ENCODE measurements at places on chromosomes 11 and 22.

- no peak for DNase-seq
Measured at GRCh38 chr11:88359541-88359940, 22.0 kb upstream of the CTSC start.

GRCh38 chr22:27695925-27696324 is 105.6 kb downstream of the MN1 start:
- no peak for DNase-seq

DNA sequence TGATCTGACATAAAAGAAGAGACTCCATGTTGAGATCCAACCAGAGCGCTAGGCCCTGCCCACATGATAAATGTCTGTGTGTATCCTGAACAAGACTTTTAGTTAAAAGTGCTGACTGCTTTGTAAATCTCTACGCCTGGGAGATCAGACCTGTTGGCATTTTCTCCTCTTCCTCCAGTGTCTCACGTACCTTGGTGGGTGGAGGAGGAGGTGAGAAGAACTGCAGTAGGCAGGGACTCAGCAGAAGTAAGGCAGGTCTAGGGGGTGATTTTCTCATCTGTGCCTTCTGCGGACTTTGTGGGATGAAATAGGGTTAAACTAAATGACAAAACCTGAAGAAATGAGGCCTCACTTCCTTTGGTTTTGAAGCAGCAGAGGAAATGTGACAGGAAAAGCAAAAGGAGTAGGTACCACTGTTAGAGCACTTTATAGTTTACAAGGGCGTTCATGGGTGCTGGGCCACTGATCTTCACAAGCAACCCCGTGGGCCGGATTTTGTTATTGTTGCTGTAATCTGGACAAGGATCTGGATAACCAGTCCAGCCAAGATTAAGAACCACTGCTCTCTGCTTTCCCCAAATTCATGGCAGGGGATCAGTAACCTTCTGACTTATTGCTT is 36.7 kb upstream of the PLET1 start:
- DNase-seq = no peak

DNA sequence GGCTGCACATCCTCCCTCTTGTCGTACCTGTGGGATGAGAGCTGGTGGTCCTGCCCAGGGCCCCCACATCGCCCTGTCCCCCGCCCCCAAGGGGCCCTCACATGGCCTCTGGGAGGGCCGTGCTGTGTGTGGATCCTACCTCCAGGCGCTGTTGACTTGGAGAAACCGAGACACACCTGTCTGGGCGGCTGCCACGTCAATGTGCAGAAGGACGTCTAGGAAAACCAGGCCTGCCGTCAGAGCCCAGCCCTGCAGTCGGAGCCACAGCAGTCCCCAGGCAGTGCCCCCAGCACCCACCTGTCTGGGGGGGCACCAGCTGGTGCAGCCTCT is 14.2 kb downstream of the ALG12 start:
- DNase-seq = no peak

GRCh38 chr11:98107736-98108135 is 913.0 kb upstream of the CNTN5 start:
- no peak for DNase-seq

- DNase-seq = no peak
Measured at GRCh38 chr11:46335890-46336562, 11.2 kb upstream of the DGKZ start.

- DNase-seq = no peak
Measured at GRCh38 chr11:64060861-64061444, 25.2 kb downstream of the FLRT1 start.

DNA sequence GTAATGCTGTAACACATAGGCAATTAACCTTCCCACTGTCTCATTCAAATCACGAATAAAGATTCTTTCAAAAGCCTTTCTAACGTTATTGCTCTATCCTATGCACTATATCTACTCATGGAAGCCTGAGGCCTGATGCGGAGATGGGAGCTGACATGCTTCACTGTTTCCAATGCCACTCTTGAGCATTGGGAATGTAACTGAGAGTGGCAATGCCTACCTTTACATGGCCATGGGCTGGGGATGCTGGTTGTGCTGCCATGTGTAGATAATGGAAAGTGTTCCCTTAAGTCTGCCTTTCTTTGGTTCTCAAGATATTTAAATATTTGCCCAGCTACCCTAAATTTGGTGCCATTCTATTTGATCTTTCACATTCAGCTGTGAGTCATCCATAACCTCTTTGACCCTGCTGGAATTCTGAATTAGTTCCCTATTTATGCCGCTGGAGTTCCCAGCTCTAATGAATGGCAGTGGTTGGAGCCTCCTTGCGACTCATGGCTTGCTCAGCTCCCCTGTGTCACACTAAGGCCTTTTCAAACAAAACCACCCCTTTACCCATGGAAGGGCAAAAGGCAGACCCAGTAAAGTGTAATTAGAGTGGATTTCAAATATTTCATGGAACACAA is 21.4 kb upstream of the DKK3 start:
- peak; percentile 47 for DNase-seq

- no peak for DNase-seq
Measured at GRCh38 chr11:121550247-121551030, 97.7 kb upstream of the SORL1-AS1 start.

DNA sequence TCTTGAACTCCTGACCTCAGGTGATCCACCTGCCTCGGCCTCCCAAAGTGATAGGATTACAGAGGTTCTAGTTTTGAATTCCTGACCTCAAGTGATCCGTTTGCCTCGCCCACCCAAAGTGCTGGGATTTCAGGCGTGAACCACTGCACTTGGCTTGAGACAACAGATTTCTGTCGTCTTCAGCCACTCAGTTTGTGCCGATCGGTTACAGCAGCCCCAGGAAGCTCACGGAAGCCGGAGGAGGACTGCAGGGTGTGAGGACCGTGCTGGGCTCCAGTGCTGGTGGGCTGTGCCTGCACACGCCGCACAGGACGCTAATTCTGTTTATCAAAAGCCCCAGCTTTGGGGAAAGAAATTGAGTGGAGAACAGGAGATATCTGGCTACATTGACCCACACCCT is 82.0 kb downstream of the CELSR1 start:
- no peak for DNase-seq

DNA sequence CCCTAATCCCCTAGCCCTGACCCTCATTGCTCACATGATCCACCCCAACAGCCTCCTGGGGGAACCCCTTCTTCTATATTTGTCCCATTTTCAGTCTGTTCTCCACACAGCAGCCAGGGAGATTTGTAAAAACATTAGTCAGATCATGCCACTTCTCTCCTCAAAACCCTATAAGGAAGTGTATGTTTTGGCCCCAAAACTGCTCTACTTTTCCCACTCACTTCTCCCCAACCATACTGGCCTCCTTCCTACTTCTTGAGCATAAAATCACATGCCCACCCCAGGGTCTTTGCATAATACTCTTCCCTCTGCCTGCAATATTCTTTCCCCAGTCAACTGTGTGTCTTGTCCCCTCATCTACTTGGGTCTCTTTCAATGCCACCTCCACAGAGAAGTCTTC is 4.7 kb upstream of the SLC22A12 start:
- no peak for DNase-seq

DNA sequence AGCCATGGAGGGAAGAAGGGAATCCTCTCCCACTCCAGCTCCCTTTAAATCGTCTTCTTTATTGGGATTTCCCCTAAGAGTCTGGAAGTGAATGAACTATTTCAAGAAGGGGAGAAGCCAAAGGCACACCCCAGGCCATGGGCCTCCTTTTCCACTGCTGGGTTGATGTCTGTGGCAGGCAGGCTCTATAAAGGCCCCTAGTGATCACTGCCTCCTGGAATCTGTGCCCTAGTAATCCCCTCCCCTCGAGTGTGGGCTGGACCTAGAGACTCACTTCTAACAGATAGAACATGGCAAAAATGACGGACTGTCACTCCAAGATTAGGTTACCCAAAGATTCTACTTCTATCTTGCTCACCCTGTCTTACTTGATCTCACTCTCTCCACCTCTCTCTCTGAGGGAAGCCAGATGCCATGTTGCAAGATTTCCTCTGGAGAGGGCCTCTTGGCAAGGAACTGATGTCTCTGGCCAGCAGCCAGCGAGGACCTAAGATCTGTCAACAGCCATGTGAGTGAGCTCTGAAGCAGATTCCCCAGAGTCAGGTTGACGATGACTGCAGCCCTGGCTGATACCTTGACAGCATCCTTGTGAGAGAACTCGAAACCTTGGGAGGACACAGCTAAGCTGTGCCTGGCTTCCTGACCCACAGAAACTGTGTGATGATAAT is 444.8 kb downstream of the SOX6 start:
- DNase-seq = no peak

DNA sequence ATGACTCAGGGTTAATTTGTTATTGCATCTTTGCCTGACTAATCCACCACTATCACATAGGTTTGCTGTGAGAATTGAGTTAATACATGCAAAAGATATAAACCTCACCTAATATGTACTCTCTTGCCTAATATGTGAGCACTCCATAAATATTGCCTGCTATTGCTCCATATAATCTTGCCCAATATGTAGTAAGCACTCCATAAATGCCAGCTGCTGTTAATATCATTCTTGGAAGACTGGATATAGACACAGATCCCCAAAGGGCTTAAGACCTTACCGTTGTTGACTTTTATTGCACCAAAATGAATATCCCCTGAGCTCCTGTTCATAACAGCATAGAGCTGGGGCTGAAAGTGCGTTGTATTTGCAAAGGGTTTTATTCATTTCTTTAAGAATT is 27.0 kb upstream of the LRRC55 start:
- no peak for DNase-seq

DNA sequence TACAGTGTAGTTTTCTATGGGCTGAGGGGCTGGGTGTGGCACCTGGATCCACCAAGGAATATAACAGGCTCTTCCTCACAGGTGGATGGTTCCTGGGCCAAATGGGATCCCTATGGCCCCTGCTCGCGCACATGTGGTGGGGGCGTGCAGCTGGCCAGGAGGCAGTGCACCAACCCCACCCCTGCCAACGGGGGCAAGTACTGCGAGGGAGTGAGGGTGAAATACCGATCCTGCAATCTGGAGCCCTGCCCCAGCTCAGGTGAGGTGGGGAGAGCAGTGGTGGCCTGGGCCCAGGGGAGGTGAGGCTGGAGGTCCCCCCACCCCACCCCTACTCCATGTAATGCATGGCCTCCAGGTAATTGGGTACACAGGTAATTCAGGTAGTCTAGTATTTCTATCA is 20.7 kb downstream of the ADAMTS15 start:
- DNase-seq = no peak

DNA sequence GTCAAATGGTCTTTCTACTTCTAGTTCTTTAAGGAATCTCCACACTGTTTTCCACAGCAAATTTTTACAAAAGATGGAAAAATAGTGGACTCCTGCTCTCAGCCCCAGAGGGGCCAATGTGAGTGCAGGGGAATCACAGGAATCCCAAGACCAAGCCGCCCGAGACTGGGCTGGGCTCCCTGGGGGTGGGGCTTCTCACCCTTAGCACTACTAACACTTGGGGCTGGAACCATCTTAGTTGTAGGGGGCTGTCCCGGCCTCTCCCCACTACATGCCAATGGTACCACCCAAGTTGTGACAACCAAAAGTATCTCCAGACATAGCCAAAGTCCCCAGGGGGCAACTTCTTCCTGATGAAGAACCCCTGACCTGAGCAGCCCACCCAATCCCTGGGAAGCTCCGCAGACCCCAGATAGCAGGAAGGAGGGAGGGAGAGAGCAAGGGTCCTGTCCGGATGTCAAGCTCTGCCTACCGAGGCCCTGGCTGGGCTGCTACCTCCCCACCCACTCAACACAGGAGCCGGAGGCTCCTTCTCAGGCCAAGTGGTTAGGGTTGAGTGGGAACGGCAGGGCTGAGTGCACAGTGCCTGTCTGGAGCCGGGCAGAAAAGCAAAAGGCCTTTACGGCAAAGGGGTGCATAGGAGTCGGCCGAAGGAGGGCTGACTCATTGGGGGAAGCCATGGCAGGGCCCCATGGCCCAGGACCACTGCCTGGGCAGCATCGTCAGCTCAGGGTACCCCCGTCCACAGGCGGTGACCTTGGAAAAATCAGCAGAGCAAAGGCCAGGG is 122.5 kb upstream of the FGF3 start:
- no peak for DNase-seq

GRCh38 chr22:32378707-32379272 is 21.1 kb downstream of the RFPL3 start:
- DNase-seq = no peak

DNA sequence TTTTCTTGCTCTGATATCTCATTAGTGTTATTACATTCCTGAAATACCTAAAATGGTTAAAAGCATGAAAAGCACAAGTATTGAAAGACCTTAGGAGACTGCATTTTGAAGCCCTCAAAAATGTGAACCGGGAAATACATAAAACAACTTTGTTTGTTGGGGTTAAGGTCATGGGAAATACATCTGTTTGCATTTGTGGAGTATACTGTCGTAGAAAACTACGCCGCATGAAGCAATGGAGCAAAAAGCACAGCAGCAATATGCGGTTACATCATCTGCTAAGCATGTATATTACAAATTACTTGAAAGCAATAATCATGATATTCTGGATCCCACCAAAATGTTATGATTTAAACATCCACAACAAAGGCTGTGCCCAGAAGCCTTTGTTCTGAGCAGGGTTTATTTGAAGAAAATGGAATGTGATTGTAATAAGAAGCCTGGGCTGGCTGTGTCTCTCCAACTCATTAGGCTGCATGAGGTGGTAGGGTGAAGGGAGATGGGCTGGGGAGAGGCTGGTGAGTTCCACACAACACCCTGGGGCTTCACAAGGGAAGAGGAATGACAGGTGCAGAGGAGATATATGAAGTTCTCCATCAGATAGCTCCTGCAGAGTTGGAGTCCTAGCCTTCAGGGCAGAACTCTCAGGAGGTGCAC is 64.7 kb upstream of the LIN7C start:
- no peak for DNase-seq

DNA sequence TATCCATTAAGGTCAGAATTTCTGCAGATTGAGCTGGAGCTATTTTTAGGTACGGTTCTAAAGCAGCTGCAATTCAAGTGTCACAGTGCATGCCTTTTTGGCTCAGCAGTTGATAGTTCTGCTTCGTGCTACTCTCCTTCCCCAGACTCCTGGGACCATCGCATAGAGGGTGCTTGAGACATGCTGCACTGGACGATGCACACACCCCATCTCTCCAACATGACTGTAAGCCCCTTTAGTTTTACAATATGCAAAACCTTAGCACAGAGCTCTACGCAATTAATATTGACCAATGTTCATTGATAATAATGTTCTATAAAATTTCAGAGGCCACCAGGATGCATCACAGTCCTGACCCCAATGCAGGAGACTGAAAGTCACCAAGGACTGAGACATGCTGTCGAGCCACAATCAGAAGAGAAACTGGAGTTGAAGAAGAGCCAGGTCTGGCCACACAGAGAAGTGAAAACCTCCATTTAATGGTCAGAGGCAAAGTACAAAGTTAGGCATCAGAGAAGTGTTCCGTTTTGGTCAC is 120.9 kb upstream of the ZC3H12C start:
- no peak for DNase-seq

GRCh38 chr11:98183034-98183433 is 837.7 kb upstream of the CNTN5 start:
- DNase-seq = no peak
